ENCODE measurements at places on chromosomes 3 and 15. TPM values are rescaled to one million over a fixed set of nuclear protein-coding genes. Genes with fewer than 3 reads are reported as not detected.
A peak's percentile ranks its signal among the peaks of the same experiment; 100 is the strongest.

Gene RAD51
- total RNA-seq, result 0.30 TPM

DNA sequence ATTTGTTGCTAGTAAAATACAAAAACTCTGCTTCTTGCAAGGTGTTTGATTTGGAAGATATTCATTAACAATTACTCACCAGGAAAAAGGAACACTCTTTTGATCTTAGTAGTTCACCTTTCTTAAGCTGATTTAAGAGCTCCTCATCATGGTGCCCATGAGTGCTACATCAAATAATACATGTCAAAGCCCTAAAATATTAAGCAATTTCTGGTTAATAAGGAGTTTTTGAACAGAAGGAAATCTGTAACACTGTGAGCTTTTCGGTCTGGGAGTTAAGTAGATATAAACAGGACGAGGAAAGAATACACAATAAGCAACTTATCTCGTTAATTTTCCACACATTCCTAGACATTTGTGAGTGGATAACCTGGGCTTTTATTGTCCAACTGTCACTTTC, 83.9 kb upstream of the DCBLD2 start:
- no peaks in the 10 kb centered on the region for H3K36me3 ChIP-seq
- H3K4me1 ChIP-seq, result no peaks in the 10 kb centered on the region
- peak overlapping the region; percentile 54 for H3K27ac ChIP-seq
- no peak for DNase-seq
- no peaks in the 10 kb centered on the region for H3K27me3 ChIP-seq
- H3K4me3 ChIP-seq, result no peak overlapping the region

- DNase-seq, result peak; percentile 97
- no peaks in the 10 kb centered on the region for H3K27me3 ChIP-seq
- H3K27ac ChIP-seq, result peak overlapping the region; percentile 98
- peak overlapping the region; percentile 87 for H3K4me3 ChIP-seq
- peaks cover 7% of the 10 kb centered on the region for H3K36me3 ChIP-seq
- H3K4me1 ChIP-seq, result no peaks in the 10 kb centered on the region
These were observed 852 bp upstream of the BHLHE40 start for GRCh38 chr3:4978204-4978965.

DNA sequence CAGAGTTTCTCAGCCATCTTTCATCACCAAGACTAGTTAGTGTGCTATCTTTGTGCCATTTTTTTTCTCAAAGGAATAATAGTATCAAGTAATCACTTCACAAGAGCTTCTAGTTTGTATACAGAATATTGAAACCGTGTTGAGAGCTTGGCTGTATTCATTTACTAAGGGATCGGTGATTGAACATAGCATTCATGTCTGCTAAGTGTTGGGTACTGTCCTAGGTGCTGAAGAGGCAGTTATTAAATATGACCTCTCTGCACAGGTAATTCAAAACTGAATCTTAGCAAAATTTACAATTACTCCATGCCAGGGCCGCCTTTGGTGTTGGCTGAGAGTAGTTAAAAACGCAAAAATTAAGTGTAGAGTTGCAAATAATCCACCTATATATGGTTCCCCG, 355.3 kb upstream of the RORA start:
- H3K27me3 ChIP-seq, result no peaks in the 10 kb centered on the region
- H3K4me3 ChIP-seq, result no peak overlapping the region
- H3K27ac ChIP-seq, result no peak overlapping the region
- no peaks in the 10 kb centered on the region for H3K4me1 ChIP-seq
- H3K36me3 ChIP-seq, result no peaks in the 10 kb centered on the region

DNA sequence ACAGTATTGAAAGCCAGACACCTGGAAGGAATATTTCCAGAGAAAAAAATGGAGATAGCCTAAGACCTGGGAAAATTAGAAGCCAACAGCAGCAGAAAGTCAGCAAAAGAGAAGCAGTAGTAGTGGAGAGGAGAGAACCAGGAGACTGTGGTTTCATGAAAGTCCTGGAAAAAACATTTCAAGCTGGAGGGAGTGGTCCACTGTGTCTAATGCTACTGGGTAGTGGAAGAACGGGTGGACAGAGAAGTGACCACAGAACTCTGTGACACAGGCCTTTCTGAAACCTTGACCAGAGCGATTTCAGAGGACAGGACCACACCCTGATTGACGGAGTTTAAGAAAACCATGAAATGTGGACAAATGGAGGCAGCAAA, 15.3 kb upstream of the SH3BP5 start:
- H3K36me3 ChIP-seq, result no peaks in the 10 kb centered on the region
- H3K4me3 ChIP-seq, result no peak overlapping the region
- no peak for DNase-seq
- H3K27me3 ChIP-seq, result no peaks in the 10 kb centered on the region

Gene GOLGA6A
- total RNA-seq, result not detected

DNA sequence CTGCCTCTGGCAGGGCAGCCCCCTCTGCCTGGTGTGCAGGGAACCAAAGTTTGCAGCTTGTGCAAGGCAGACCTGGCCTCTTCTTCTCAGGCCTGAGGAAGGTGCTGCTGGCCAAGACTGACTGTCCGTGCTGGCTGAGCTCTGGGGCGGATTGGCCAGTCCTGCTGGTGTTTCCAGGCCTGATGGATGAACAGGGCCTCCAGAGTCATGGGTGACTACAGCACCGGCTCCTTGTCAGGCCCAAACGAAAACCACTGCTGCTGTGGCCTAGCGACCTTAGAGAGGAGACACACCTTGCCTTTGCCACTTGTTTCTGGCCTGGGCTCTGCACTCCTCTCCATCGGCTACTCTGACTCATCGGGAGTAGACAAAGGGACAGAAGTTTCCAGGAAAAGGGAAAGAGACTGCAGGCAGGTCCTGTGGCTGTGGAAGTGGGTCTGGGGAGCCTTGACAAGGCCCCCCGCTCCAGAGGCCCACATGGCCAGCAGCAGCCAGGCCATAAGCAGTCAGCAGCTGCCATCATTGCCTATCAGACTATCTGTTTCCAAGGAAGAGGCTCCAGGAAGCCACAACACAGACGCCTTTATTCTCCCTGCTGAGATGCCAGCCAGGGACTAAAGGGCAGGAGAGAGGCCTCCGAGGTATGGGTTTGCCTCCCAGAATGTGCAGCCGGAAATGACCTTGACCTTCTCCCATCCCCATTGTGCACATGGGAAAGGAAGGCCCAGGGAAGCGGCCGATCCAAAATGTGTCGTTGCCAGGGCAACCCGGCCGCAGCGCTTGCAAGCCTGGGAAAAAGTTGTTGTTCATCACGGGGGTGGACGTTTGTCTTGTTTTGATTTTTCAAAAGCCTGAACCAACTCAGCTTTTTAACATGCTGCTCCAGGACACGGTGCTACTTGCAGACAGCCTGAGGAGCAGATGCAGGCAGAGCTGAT, 160.5 kb downstream of the CHSY1 start:
- no peak overlapping the region for H3K4me3 ChIP-seq
- peak overlapping the region; percentile 73 for H3K27ac ChIP-seq
- H3K27me3 ChIP-seq, result no peaks in the 10 kb centered on the region
- no peaks in the 10 kb centered on the region for H3K36me3 ChIP-seq

- H3K27me3 ChIP-seq, result no peaks in the 10 kb centered on the region
- no peak for DNase-seq
- no peak overlapping the region for H3K27ac ChIP-seq
- no peaks in the 10 kb centered on the region for H3K4me1 ChIP-seq
These were observed 37.8 kb downstream of the GPR171 start for GRCh38 chr3:151165226-151165625.

DNA sequence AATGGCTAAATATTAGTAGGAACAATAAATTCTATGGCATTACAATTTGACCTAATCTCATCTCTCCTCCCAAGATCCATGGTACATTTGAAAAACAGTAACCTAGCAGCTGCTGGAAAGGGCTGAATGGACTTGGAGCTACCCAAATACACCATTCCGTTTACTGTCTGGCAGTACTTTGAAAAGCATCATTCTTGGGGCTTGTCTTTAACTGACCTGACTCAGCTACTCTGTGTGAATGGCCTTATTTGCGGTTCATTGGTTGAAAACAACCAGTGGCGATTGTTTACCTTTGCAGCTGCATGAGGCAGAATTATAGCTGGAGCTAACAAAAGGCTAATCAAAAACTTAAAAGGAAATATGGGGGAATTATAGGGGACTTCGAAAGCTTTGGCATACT, 311.2 kb upstream of the MCTP2 start:
- H3K36me3 ChIP-seq, result no peaks in the 10 kb centered on the region
- no peak overlapping the region for H3K27ac ChIP-seq
- H3K27me3 ChIP-seq, result no peaks in the 10 kb centered on the region
- no peak for DNase-seq

DNA sequence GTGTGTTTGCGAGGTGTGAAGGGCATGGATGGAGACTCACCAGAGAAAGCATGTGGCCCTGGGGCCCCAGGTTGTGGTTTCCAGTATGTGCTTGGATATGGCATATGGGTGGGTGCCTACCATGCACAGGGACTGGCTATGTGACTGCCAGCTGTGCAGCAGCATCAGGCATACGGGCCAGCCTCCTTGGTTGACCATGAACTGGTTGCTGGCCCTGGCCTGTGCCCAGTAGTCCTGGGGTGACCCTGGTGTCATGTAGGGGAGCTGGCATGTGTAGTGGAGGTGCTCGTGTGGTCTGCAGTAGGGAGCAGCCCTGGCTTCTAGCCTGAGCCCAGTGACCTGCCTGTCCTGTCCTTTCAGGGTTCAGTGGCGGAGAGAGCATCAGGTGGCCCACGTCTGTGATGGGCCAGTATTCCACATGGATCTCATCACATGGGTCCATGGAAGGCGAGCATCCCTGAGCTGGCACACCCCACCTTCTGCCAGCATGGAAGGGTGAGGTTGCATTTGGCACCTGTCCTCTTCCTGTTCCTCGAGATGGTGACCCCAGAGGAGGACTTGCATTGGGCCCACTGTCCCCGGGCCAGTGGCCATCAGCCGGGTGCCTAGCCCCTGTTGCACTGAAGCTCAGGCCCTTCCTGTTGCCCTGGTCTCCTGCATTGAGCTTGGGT, 228.9 kb downstream of the SNRPN start:
- no peak overlapping the region for H3K27ac ChIP-seq
- no peaks in the 10 kb centered on the region for H3K27me3 ChIP-seq
- no peak for DNase-seq
- no peak overlapping the region for H3K4me3 ChIP-seq
- no peaks in the 10 kb centered on the region for H3K36me3 ChIP-seq

DNA sequence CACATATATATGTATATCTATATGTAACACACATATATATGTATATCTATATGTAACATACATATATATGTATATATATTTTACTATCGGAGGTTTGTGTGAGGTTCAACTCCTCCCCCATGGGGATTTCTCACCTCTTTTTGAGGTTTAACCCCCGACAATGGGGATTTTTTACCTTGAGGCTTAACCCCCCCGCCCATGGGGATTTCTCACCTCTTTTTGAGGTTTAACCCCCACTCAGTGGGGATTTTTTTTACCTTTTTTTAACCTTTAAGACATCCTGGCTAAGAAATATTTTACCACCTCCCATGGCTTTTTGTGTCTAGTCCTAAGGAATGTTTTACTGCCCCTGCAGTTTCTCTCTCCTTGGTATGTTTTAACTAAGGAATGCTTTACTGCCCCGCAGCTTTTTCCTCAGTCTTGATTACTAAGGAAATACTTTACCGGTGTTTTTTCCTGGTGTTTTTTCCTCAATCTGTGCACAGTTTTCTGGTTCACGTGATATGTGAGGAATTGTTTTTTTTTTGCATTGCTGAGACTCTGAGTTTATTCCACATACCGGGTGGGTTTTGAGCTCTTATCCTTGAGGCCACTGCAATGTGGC, 185.2 kb downstream of the KLF13 start:
- H3K36me3 ChIP-seq, result no peaks in the 10 kb centered on the region
- no peaks in the 10 kb centered on the region for H3K27me3 ChIP-seq
- H3K4me3 ChIP-seq, result no peak overlapping the region
- no peak overlapping the region for H3K27ac ChIP-seq
